ENCODE measurements at places on chromosomes 16 and 17. TPM values are rescaled to one million over a fixed set of nuclear protein-coding genes. Genes with fewer than 3 reads are reported as not detected.

Gene CNEP1R1
- 28.8 TPM for total RNA-seq

Gene ZNF213
- total RNA-seq = 10.6 TPM

Gene CACNG3
- not detected for total RNA-seq

Gene CMTM1
- 0.38 TPM for total RNA-seq

Gene SRCIN1
- 0.64 TPM for total RNA-seq

Gene ZNF747
- total RNA-seq = 4.4 TPM

Gene NATD1
- total RNA-seq = 0.77 TPM

Gene VAT1L
- total RNA-seq = not detected

Gene ZSCAN10
- not detected for total RNA-seq

Gene LRRC37B
- total RNA-seq = 13.2 TPM

Gene PIPOX
- total RNA-seq = 0.26 TPM

Gene KLHL10
- 0.13 TPM for total RNA-seq

Gene IRX3
- 2.1 TPM for total RNA-seq

Gene MSI2
- total RNA-seq = 21.3 TPM

Gene PRR35
- not detected for total RNA-seq

Gene C1QL1
- not detected for total RNA-seq

Gene PGS1
- total RNA-seq = 22.5 TPM

Gene TRPV3
- total RNA-seq = 1.2 TPM

Gene RNF112
- 0.64 TPM for total RNA-seq

Gene SLFN11
- total RNA-seq = 3.8 TPM

Gene TMED6
- 0.13 TPM for total RNA-seq

Gene FZD2
- total RNA-seq = under 0.01 TPM

Gene KRT12
- not detected for total RNA-seq

Gene FSCN2
- 1.3 TPM for total RNA-seq

Gene WSCD1
- total RNA-seq = 0.26 TPM
